ENCODE measurements at places on chromosomes 6 and 20. TPM values are rescaled to one million over a fixed set of nuclear protein-coding genes. Genes with fewer than 3 reads are reported as not detected.

DNA sequence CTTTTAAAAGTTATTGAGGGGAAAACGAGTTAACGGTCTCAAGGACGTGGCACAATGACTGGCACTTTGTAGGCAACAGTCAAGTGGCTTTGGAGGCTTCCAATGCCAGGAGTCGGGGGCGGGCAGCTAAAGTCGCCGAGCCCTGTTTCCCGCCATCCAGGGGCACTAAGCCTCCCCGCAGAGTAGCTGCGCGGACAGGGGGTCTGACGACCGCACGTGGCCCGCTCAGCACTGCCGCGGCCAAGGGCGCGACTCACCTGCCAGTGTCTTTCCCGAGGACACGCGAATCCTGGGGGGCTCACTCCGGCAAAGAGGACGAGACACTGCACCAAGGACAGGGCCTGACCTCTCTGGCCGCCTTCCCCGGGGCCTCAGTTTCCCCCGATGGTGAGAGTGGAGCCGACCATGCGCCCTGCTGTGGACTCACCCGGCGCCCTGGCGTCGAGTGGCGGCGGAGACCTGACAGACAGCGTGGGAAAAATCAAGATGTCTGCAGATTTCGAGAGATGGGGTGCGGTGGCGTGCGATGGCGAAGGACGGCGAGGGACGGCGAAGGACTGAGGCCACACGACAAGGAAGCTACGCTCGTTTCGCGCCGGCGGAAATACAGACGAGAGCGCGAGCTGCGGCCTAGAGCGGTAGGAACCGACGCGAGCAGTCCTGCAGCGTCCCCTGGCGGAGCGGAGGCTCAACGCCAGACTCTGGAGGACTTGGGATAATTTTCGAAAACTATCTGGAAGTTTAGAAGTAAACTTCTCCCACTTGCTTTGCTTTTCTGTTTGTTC, at the start of gene SNHG17:
Gene SNHG17, minus strand, starts transcription at position 559 of the 785 bp plus-strand sequence.
- DNase-seq, result peak; percentile 87

Gene IL17F
- total RNA-seq, result not detected

Gene PNPLA1
- 0.22 TPM for total RNA-seq

- DNase-seq, result no peak
Observed at GRCh38 chr20:2133318-2134183, 31.9 kb downstream of the STK35 start.

Gene OLIG3
- total RNA-seq, result not detected

- no peak for DNase-seq
Observed at GRCh38 chr6:143286251-143286795, 164.2 kb downstream of the ADAT2 start.

Gene OR2W1
- total RNA-seq, result not detected

Gene PRR18
- not detected for total RNA-seq

Gene EBF4
- 10.5 TPM for total RNA-seq

Gene PPP1R14C
- not detected for total RNA-seq

Gene NRSN1
- total RNA-seq, result not detected

DNA sequence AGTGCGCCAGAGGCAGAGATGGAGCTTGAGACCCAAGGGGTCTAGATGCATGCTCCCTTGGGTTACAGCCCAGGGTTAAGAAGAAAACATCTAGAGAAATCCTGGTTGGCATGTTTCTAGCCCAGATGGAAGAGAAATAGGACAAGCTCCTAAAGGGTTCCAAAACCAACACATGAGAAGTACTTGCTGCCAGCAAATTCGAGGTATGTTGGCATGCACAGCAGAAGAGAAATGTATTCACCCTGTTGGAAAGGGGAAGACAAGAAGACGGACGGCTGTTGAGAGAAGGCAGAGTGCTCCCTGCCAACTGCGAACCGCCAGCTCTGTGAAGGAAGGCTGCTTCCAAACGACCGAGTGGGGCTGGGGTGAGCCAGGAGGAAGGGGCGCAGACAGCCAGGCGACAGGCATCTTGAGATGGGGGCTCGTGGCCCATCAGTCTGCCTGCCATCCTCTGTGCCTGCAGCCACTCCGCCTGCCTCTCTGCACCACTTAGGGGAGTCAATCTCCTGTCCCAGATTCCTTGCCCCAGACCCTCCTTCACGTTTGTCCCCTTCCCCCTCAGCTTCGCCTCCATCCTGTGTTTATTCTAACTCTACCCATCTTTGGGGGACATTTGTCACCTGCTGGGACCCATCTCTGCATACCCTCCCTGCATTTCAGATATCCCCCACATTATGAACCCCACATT, 249.2 kb downstream of the CDC5L start:
- DNase-seq, result no peak

GRCh38 chr6:108672641-108673040, 111.9 kb downstream of the FOXO3 start:
- DNase-seq, result no peak

- no peak for DNase-seq
Observed at GRCh38 chr6:118584911-118585310, 36.8 kb downstream of the PLN start.

GRCh38 chr6:169344750-169345065, 91.1 kb upstream of the THBS2 start:
- no peak for DNase-seq

- no peak for DNase-seq
Observed at GRCh38 chr6:158865769-158866168, 46.6 kb upstream of the EZR start.

Gene HLA-DQA1
- total RNA-seq, result 7.8 TPM

- no peak for DNase-seq
Observed at GRCh38 chr6:19731282-19731681, 105.9 kb upstream of the ID4 start.

GRCh38 chr20:10553326-10553984, 118.3 kb downstream of the SLX4IP start:
- DNase-seq, result no peak

GRCh38 chr6:52361414-52361944, 472 bp upstream of the PAQR8 start:
- DNase-seq, result no peak

Gene PLN
- total RNA-seq, result 0.13 TPM

GRCh38 chr20:41512624-41513023, 105.6 kb downstream of the CHD6 start:
- no peak for DNase-seq

DNA sequence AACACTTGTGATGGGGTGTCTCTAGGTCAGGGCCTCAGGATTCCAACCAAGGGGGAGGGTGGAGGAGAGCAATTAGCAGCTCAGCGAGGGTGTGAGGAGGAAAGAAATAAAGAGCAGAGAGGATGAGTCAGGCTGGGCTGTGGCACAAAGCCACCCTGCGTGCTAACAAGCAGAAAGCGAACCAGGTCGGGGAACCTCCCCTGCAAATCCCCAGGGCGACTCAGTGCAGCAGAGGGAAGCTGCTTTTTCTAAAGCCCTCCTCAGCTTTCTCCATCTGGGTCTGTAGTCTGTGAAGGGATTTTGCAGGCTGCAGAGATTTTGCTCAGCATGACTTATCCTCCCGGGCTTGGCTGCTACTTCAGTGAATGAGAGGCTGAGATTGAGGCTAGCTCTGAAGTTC, 6.6 kb upstream of the SPO11 start:
- no peak for DNase-seq

DNA sequence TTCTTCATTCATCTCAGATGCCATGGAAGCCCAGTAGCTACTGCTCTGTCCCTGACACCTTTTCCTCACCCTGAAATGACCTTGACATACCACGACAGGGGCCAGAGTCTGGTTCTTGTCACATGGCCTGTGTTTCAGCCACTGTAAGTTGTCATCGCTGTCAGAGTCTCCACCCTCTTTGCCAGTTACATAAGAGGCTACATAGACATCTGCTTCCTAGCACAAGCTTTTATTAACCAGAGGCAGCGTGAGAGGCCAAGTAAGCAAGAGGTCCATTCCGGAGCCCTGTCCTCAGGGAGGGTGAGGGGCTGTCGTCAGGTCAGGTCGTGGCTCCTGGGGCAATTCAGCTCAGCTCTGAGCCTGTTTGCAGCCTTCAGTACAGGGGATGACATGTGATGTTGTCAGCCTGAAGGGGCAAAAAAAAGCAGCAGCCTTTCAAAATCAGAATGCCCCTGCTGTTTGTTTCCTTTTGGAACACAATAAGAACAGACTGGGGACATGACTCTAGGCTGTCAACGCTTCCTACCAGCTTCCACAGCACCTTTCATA, 146.3 kb downstream of the MTFR2 start:
- no peak for DNase-seq

DNA sequence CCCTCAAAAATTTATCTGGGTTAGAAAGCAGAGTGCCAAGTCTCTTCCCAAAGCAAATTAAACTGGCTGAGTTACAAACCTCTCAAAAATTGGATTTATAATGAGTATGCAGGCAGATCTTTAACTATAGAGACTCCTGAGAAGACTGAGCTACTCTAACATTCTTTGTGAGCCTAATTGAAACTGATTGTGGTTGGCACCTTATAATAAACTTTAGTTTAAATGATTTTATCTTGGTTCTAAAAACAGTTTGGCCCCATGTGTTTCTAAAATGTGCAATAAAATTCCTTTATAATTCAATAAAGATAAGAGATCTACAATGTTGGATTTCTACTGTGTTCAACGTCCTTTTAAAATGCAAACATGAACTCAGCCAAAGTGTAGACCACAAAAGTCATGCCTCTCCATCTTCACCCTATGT, 480.2 kb upstream of the RNF217 start:
- no peak for DNase-seq

DNA sequence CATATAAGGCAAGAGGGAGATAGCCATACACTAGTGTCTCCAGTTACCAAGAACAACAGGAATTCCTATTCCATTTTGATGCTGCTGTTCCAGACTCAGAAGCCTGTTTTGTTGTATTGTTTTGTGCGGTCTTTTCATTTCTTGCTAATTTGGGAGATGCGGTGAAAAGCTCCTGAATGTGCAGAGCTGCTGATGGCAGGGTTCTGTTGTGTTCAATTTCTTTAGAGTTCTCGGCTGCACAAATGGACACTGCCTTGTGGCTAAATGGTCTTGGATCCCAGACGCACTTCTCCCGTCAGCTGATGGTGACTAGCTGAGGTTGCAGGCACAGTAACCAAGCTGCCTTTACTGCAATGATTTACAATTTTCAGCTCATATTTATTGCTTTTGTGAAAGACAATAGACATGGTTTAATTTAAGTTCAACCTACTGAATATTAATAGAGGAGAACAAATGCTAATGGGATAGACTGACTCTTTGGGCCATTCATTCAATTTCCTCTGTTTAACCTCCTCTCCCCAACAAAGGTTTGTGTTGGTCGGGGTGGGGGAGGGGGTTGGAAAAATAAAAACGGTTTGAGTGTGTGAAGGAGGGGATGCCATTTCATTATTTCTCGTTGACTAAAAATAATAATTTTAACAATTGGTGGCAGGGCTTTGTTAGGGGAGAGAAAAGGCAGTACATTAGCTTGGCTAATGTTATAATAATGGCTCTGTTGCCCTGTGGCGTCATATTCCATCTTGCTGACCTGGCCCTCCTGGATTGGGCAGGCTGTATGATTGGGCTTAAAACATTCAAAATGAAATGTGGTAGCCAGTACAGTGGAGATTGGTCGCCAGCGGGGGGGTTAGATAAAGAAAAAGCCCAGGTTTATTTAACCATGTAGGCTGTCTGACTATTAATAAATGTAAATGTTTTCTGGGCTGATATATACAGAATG, 159.5 kb downstream of the JARID2 start:
- DNase-seq, result no peak

DNA sequence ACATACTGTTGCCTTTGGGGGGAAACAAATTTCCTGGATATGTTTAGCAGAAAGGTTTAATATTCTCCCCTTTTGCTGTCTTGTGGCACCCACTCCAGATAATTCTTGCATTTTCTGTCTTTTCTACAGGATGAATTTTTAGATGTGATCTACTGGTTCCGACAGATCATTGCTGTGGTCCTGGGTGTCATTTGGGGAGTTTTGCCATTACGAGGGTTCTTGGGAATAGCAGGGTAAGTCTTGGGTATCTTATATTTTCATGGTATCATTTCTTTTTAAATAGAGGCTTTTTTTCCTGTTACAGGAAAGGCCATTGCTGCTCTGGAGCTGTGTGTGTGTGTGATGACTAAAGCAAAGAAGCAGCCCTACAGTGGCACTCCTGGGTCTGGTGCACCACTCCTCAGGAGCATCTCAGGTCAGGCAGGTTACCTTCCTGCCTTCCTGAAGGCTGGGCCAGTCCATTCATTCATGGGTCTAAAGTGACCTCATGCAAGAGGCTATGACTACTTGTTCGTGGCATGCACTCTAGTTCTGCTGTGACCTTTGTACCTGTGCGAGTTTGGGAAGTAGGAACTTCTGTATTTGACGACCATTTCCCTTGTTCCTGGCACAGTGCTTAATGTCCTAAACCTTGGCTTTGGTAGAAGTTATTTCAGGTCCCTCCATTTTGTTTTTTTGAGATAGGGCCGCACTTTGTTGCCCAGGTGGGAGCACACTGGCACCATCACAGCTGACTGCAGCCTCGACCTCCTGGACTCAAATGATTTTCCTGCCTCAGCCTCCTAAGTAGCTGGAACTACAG, 2.2 kb downstream of the RAB5IF start:
- DNase-seq, result no peak

- no peak for DNase-seq
Observed at GRCh38 chr20:52422574-52423336, 231.2 kb upstream of the ZFP64 start.

GRCh38 chr6:31969712-31970603, 2.0 kb downstream of the DXO start:
- no peak for DNase-seq

Gene GRM4
- total RNA-seq, result not detected

DNA sequence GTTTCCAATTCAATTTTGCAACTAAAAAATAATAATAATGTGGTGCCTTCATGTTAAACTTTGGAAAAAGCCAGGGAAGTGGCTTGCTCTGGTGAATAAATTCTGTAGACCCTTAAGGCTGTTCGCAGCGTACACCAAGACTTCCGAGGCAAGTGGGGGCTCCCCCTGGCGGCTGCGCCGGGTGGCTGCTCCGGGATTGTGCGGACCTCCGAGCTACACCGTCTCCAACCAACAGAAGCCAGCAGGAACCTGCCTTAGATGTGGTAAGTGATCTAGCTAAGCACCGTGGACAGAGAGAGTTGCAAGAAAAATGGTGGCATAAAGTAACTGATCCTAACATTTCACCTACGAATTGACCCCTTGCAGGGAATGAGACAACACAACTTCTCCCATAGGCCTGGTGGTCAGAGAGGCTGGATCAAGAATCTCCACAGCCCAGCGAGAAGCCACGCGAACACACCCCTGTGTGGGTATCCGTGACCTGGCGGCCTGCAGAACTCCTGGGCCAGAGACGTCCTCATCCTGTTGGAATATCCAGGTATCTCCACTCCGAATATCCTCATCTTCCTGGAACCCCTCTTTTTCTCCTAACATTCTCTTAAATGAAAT, 69.6 kb downstream of the TBXT start:
- peak; percentile 6 for DNase-seq

Data from T-cell (primary cell).